AG10803 (cell line): ENCODE measurements at places on chromosomes 11 and 22.

DNA sequence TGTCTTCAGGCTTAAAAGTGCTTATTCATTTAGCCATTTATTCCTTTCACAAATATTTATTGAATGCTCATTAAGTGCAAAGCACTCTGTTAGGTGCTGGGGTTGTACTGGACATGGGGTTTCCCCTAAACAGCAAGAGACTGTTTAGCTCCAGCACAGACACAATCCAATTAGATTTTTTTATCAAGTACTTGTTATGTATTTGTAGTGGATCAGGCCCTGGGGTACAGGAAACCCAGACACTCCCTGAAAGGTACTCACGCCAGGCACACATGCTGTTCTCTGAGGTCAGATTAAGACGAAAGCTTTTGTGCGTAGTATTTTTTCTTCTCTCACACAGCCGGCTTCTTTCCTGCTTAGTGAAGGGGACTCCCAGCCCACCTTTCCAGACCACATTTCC is 218.1 kb upstream of the PLET1 start:
- no peak for DNase-seq

DNA sequence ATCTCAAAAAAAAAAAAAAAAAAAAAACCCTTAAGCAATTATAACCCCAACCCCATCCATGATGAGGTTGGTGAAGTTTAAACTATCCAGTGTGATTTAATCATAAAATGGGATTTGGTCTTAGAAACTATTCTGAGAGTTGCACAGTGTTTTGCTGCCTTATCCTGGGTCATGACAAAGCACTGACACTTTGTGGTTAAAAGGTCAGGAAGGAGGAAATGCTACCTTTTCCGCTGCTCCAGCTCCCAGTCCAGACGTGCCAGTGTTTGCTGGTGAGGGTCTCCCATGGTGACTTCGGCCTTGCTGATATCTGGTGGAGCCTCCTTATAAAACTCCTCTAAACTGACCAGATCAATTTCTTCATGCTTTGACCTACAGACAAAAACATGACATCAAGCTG is 14.5 kb downstream of the THOC5 start:
- no peak for DNase-seq

- no peak for DNase-seq
Measured at GRCh38 chr22:25628494-25628893, 64.0 kb downstream of the GRK3 start.

GRCh38 chr11:26976389-26976788 is 17.5 kb upstream of the FIBIN start:
- DNase-seq = peak; percentile 53

DNA sequence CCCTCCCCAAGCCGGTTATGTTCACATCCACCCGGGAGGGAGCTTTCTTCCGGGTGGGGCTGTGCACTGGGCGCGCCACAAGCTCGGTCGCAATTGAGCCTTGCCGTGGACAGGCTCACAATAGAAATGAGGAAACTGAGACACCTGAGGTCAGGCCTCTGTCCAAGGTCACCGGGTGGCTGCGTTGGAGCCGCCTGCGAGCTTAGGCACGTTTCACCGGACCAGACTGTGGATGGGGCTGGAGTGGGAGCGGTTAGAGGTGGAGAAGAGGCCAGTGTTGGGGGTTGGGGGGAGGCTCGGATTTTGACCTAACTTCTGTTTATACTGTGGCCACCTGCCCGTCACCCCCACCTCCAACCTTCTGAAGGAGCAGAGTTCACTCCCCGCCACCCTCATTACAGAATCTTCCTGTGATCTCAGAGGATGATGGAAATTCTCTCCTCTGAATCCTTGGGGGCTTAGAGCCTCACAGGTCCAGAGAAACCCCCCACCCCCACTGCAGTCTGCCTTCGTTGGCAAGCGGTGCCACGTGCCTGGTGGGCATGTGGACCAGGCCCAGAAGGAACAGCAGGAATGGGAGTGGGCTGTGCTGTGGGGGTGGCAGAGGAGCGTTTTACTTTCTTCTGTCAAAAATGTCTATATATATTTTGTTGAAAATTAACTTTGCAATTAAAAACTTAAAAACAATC is 631 bp upstream of the NPTXR start:
- DNase-seq = no peak

DNA sequence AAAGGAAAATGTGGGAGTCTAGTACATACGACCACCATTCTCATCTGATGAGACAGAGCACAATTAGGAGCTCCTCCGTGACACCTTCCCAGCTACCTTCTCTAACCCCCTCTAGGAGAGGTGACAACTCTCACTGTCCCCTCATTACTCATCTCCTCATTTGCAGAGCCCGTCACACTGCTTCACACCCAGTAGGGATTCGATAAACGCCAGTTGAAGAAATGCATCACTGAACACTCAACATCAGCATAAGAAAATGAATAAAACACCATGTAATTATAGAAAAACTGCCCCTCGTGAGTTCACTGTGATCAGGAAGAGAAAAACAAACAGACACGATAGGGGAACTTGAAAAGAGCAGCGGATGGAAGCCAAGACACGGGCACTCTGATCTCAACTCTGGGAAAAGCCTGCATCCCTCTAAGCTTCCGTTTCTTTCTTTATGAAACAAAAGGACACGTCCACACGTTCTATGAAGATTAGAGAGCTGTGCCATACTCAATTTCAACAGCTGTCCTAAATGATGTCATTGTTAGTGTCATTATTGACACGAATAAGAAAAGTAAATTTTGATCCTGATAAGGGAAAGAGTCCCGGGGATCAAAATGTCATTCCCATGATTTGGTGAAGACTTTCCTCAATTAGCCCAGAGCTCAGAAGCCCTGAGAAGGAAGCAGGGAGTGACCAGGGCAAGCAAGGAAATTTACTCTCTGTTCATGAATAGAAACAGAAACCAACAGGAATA is 356.9 kb downstream of the LARGE1 start:
- no peak for DNase-seq

GRCh38 chr22:27073601-27074425 is 416.4 kb downstream of the MIAT start:
- DNase-seq = no peak

DNA sequence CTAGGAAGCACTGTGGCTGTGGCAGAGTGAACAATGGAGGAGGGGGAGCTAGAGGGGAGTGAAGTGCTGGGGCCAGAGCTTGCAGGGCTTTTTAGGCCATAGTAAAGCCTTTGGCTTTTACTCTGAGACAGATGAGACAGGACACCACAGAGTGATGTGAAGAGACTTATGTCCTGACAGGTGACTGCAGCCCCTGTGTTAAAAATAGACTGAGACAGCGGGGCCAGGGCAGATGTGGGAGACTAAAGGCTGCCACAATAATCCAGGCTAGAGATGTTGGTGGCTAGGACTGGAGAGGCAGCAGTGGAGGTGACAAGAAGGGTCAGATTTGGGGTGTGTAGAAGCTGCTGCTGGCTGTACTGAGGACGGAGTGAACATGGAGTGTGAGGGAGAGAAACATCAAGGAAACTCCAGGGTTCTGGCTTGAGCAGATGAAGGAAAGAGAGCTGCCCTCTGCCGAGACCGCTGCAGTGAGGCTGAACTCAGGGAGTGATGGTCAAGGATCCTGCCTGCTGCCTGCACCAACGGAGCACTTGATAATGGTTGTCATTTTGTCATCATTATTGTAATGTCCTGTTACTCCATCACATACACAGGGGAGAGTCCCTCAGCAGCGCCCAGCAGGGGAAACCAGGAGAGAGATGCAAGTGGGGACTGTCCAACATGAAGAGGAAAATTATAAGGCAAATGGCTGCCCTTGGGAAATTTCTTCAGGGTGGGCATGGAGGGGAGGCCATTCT is 27.4 kb downstream of the SLC43A1 start:
- no peak for DNase-seq

- DNase-seq = peak; percentile 72
Measured at GRCh38 chr11:61923166-61924063, 6.0 kb upstream of the RAB3IL1 start.

DNA sequence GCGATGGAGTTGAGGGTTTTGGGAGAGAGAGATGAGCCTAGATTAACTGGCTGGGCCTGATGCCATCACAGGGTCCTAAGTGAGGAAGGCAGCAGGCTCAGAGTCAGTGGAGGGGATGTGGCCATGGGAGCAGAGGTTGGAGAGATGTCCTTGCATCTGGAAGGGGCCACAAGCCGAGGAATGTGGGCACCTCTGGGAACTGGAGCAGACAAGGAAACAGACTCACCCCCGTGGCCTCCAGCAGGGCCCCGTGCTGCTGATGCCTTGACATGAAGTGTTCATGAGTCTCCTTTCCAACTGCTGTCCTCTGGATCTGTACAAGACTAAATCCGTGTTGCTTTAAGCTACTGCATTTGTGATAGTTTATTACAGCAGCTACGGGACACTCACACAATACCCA is 49.2 kb downstream of the SHISAL1 start:
- DNase-seq = no peak

DNA sequence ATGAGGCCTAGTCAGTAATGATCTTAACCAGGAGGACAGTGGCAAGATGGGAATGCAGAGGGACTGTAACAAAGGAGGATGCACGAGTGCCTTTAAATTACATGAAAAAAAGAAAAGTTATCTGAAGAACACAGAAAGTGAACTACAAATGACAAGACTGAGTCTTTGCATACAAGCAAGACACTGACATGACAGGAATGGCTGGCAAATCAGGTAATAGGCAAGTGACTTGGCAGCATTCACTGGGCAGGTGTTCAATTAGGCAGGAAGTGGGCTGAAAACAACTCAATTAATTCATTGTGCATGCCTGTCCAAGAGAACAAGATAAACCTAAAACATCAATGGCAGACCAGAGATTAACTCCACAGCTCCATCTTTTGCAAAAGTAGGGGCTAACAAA is 24.0 kb downstream of the SMCO4 start:
- no peak for DNase-seq

DNA sequence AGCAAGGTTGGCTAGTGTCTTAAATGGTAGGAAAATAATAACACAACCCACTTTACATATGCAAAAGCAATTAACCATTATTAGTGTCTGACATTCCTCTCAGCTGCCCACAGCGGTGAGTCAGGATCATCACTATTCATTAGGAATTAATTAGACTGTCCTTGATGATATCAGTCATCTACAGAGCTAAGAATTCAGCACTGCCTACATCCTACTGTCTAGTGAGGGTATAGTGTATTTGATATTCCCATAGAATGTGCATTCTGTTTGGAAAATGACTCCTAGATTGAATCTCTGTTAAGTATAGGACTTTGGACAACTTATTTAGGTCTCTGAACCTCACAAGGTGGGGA is 82.2 kb downstream of the TEAD1 start:
- DNase-seq = no peak

- DNase-seq = no peak
Measured at GRCh38 chr22:24440270-24440717, 12.9 kb downstream of the ADORA2A start.

- peak; percentile 80 for DNase-seq
Measured at GRCh38 chr22:40588726-40589125, 47.8 kb downstream of the MRTFA start.

DNA sequence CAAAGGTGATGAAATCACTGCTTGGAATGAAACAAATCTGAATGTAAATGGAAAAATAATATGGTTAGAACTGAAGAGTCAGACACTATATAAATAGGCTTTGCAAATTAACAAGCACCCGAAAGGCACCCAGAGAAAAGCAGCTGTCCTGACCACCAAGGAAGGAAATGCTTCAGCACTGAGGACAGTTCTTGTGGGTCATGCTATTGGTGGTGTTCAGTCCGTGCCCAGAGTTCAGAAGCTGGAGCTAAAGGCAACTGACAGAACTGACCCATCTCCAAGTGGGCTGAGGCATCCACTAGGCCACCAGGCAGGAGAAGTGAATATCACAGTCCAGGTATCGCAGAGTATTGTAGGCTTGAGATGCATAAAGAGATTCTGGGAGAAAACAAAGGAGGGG is 208.9 kb downstream of the OPCML start:
- no peak for DNase-seq

GRCh38 chr22:25437414-25438160 is 126.9 kb upstream of the GRK3 start:
- DNase-seq = no peak

DNA sequence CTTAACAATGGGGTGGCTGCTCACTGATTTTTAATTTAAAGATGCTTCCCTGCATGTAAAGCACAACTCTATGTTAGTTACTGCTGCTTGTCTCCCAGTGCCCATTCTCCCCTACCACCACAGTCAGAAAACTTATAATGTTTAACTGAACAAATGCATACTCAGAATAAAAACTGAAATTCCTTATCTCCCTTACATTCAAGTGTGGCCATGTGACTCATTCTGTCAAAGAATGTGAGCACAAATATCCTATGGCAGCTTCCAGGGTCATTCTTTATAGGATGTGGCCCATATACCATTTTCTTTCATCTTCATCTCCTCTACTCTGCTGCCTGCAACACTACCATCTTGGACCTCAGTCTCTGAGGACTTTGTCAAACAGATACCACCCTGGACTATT is 374.8 kb downstream of the DYNC2H1 start:
- DNase-seq = no peak

DNA sequence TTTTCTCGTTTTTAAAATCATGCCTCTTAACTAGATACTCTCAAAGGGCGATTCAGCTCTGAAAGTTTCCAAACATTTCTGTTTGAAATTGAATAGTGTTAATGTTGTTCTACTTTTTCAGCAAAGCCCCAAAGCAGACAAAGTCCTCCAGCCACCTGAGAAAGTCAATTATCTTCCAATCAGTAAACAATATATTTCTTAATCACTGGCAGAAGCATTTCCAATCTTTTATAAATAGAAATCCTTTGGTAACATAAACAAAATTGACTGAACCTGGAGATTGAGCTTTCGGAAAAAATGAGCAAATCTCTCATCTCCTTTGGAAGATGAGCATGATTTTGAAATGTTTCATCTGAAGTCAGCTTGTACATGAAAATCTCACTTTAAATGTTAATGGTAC is 84.4 kb upstream of the FIBIN start:
- no peak for DNase-seq

DNA sequence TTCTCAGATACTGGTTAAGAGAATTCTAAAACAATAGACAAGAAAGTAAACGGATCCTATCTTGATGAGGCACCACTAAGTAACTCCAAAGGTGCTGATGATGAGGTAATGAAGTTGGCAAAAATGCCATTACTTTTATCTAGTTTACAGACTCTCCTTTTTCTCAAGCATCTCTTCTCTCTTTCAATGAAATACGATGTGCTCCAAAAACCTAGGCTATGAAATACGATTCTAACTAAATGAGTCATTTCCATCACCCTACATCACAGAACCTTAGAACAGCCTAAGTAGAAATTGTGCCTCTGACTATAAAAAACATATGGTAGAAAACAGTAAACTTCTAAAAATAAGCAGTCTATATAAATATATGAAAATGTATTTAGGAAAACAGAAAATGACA is 58.9 kb upstream of the ARHGAP32 start:
- peak; percentile 10 for DNase-seq

DNA sequence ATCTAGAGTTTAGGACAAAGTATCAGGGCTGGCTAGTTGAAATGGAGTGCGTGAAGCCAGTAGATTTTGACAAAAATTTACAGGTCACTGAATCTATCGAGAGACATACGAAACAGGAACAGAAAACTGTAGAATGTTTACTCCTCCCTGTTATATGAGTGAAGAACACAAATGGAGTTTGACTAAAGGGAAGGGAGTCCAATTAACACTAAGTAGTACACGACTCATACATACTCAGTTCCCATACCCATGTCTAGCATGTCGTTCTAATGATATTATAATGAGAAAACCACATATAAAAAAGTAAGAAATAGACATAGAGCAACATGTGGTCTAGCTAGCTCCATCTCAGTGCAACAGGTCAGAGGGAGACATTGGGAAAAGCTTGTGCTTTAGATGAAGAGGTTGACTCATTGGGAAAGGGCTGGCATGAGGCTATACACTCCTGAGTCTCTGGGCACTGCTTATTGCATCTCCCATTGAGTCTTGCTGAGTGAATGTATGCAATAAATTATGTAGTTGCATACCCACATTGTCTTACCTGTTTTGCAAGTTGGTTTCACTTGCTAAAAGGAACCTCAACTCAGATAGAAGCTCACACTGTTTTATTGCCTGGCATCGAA is 43.5 kb downstream of the CD44 start:
- DNase-seq = no peak
